ENCODE measurements at places on chromosomes 16 and 17.
A peak's percentile ranks its signal among the peaks of the same experiment; 100 is the strongest.

DNA sequence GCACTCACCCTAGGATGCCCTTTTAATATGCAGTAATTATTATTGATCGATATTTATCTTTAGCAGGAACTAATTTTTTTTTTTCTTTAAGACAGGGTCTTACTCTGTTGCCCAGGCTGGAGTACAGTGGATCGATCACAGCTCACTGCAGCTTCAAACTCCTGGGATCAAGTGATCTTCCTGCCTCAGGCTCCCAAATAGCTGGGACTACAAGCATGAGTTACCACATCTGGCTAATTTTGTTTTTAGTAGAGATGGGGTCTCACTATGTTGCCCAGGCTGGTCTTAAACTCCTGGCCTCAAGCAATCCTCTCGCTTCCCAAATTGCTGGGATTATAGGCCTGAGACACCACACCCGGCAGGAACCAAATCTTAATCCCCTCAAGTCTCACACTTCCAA is 29.3 kb downstream of the KIAA0753 start:
- no peak for DNase-seq

DNA sequence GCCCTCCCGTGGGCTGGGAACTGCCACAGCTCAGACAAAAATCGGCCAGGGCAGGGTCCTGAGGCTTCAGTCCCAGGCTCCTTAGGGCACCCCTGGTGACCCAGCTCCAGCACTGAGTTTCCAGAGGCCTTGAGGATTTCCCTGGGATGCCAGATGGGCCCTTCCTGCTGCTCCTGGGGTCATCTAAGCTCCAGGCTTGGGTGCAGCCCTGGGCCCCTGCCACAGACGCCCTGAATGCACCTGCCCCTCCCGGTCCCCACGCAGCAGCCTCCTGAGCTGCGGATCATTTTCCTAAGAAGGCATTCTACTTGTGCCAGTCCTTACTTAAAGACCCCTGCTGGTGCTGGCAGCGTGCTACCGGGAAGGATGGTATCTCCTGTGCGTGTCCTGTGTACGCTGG is 6.0 kb upstream of the RNPS1 start:
- no peak for DNase-seq

GRCh38 chr16:2151188-2152091 is 3.0 kb downstream of the RAB26 start:
- peak; percentile 74 for DNase-seq

DNA sequence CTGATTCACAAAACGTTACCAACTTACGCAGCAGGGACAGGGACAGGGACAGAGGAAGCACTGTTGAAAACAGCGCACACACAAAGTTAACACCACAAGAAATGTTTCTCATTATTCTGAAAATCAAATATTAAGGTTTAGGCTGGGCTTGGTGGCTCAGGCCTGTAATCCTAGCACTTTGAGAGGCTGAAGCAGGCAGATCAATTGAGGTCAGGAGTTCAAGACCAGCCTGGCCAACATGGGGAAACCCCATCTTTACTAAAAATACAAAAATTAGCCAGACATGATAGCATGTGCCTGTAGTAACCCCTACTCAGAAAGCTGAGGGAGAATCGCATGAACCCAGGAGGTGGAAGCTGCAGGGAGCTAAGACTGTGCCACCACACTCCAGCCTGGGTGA is 4.2 kb downstream of the CYTH1 start:
- DNase-seq: peak; percentile 41

DNA sequence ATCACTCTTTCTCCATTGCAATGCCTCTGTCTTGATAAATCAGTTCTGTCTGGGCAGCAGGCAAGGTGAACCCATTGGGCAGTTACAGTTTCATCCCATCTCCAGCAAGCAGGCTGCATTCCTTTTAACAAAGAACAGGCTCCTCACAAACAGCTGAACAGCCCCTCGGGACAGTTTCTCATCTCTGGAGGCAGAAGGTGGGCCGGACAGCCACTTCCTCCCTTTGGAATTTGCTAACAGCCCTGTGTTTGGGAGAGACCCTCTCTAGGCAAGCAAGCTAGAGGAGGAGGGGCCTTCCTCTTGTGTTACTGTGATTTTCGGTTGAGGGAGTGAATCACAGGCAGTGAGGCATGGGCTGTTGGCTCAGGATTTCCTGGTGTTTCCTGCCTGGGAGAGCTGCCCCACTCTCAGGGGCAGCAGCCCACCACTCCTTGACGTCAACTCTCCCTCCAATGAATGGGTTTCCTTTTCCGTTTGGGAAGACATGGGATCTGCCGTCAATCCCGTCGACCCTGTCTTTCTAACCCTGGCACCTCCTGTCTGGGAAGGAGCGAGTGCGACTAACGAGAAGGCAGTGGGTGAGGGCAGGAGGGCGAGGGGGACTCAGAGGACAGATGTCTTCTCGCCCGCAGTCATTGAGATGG is 3.7 kb upstream of the PGS1 start:
- no peak for DNase-seq

DNA sequence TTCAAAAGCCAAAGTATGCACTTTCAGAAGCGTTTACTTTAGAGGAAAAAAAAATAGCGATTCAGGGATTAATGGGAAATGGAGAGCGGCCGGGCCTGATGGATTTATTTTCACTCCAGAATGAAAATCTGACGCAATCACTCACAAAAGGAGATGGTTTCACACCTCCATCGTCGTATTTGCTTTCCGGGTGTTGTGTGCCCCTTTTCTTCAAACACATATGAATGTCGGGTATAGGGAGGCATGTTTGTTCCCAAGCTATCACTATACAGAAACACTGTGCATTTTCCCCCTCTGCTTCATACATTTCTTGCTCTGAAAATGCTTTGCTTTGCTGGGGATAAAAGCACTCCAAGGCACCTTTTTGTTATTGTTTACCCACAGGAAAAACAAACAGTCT is 562.2 kb upstream of the ZFHX3 start:
- DNase-seq: no peak

GRCh38 chr16:353404-354290 is 1.1 kb upstream of the AXIN1 start:
- peak; percentile 90 for DNase-seq

DNA sequence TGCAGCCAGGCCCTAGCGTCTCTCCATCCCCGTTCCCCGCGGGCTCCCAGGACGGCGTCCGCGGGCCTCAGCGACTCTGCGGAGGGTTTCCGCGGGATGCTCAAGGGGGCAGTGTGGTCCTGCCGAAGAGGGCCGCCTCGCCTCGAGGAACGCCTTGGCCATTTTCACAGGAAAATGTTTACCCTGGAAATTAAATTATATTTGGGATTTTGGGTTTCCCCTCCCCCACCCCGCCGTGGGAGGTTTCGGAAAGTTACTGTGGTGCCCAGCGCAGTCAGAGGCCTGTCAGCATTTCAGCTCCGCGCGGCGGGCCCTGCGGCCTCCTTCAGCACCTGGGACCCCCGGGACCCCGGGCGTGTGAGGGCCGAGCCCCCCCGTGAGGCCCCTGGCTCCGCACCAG is 94.5 kb downstream of the PCTP start:
- peak; percentile 74 for DNase-seq

DNA sequence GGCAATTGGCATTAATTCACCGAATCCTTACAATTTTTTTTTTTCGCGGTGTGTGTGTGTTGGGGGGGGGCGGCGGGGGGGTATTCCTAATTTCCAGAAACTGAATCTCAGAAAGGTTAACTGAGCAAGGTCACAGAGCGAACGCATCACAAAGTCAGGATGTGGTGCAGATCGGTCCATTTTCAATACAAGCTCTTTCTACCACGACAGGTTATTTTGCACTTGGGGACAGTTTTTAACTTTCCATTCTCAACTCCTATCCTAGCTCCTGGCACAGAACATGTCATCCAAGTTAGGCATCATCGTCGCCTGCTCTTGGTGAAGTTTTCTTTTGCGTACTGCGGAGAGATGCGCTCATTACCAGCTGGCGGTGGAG is 15.4 kb upstream of the ERN1 start:
- no peak for DNase-seq

DNA sequence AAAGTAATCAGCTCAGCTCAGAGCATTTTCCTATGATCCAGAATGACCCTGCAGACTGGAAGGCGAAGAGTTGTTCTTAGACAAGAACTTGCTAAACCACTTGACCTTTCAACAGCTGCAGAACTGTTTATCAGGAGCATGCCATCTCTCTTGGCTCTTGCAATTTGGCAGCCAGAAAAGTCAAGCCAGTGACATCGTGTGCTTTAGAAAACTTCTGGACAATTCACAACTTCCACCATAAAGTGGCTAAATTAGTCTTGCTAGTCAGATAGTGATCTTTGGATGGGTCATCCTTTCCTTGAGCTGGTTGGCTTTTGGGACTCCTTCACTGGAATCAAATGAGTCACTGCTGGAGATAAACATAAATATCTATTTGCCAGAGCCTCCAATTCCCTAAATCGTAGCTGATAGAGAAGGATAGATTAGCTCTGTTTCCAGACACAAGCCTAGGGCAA is 146.5 kb downstream of the MAP2K6 start:
- no peak for DNase-seq

DNA sequence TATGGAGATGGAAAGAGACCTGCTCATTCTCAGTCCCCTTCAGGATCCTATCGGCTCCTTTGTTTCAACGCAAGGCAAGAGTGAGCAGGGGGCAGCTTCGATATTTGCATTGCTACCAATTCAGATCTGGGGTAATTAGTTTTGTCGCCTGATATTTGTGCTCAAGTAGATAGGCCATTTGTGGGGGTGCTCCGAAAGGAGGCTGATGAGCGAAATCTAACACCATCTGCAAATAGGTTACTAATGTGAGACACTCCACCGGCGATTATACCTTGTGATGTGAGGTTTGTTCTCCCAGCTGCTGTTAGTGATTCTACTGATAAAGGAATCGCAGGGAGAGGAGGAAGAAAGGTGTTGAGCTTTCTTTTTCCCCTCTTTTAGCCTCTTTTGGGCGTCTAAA is 31.5 kb downstream of the WSCD1 start:
- DNase-seq: no peak

- no peak for DNase-seq
Measured at GRCh38 chr16:66578651-66579531, at the start of gene CMTM2. Gene CMTM2 (plus strand): TSS chr16:66579463. CDS start chr16:66579608, 145 bp downstream.

DNA sequence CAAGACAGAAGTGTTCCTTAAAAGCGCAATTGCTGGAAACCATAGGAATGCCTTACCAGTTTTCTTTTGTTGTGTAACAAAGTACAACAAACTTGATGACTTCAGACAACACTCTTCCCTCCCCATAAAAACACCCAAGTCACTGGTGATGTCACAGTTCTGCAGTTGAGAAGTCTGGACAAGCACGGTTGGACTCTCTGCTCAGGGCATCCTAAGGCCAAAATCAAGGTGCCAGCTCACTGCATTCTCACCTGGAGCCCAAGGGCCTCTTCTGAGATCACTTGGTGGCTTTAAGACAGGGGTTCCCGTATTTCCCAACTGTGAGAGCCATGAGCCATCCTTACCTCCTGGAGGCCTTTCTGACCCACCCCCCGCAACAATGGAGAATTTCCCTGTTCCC is 45.6 kb upstream of the MEAK7 start:
- DNase-seq: peak; percentile 2

DNA sequence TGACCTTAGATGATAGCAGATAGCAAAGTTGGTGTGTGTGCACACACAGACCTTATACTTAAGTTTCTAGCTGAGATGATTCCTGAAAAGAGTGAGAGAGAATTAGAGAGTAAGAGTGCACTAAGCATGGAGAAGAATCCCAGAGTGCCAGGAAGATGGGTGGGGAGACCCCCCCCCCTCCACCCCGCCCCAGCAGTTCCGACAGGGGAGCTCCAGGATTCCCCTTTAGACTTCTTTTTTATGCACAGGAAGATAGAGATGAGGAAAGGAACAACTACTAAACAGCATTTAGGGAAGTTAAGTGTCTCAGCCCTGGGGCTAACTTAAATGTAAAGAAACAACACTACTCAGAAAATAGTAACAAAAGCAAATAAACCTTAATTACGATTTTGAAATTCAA is 878.0 kb upstream of the GOT2 start:
- DNase-seq: no peak
